ENCODE measurements at places on chromosomes 13 and 19. TPM values are rescaled to one million over a fixed set of nuclear protein-coding genes. Genes with fewer than 3 reads are reported as not detected.

ZIK1 gene
- polyA plus RNA-seq = 0.87 TPM

DNA sequence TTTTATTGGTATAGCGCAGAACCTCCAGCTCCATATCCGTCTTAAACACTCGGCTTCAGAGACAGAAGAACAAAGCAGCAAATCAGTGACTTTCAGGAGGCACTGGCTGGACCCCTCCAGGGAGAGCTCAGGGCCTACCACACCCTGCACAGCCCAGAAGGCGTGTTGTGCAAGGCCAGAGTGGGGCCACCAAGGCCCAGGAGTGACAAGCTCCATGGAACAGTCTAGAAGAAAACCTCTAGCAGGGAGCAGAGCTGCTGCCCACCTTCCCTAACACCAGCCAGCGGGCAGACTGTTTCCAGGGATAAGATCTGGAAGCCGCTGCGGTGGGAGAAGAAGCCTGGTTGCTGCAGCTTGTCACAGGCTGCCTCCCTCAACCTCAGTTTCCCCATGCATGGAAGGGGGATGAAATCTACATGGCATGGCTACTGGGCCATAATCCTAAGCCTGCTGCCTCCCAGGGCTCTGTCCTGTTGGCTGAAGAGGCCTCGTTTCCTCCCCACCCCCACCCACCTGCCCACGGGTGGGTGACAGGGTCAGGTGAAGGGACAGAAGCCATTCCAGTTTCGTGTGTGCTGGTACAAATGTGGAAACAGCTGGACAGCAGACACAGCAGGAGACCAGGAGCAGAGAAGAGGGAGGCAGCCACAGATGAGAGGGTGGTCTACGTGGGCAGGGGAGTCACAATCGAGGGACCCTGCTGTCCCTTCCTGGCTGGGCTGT, 57.4 kb downstream of the PEPD start:
- no peaks in the 10 kb centered on the region for H3K36me3 ChIP-seq
- no peak overlapping the region for H3K4me3 ChIP-seq
- H3K27me3 ChIP-seq = no peaks in the 10 kb centered on the region
- H3K4me1 ChIP-seq = no peaks in the 10 kb centered on the region
- H3K27ac ChIP-seq = no peak overlapping the region

- H3K4me3 ChIP-seq = peak overlapping the region; percentile 99
- H3K27me3 ChIP-seq = no peaks in the 10 kb centered on the region
- DNase-seq = peak; percentile 77
- H3K4me1 ChIP-seq = no peaks in the 10 kb centered on the region
- peak overlapping the region; percentile 97 for H3K27ac ChIP-seq
- H3K36me3 ChIP-seq = no peaks in the 10 kb centered on the region
Measured at GRCh38 chr19:11737964-11738745, 591 bp downstream of the ZNF823 start.

GRCh38 chr19:49594993-49595818, 4.2 kb downstream of the PRR12 start:
- no peaks in the 10 kb centered on the region for H3K27me3 ChIP-seq
- no peak overlapping the region for H3K4me3 ChIP-seq
- no peaks in the 10 kb centered on the region for H3K4me1 ChIP-seq
- peaks cover 3% of the 10 kb centered on the region for H3K36me3 ChIP-seq

GRCh38 chr13:35016362-35017112, 74.5 kb downstream of the NBEA start:
- no peaks in the 10 kb centered on the region for H3K36me3 ChIP-seq
- H3K27ac ChIP-seq = no peak overlapping the region
- no peak overlapping the region for H3K4me3 ChIP-seq
- no peaks in the 10 kb centered on the region for H3K4me1 ChIP-seq
- no peaks in the 10 kb centered on the region for H3K27me3 ChIP-seq
- no peak for DNase-seq

Data from pancreas (tissue), 10 donors.